Right lung (tissue), 10 donors: ENCODE measurements at places on chromosomes 6 and 20. TPM values are rescaled to one million over a fixed set of nuclear protein-coding genes. Genes with fewer than 3 reads are reported as not detected.

- DNase-seq: no peak
These were observed 301.8 kb downstream of the KIF16B start for GRCh38 chr20:16271450-16271849.

DNA sequence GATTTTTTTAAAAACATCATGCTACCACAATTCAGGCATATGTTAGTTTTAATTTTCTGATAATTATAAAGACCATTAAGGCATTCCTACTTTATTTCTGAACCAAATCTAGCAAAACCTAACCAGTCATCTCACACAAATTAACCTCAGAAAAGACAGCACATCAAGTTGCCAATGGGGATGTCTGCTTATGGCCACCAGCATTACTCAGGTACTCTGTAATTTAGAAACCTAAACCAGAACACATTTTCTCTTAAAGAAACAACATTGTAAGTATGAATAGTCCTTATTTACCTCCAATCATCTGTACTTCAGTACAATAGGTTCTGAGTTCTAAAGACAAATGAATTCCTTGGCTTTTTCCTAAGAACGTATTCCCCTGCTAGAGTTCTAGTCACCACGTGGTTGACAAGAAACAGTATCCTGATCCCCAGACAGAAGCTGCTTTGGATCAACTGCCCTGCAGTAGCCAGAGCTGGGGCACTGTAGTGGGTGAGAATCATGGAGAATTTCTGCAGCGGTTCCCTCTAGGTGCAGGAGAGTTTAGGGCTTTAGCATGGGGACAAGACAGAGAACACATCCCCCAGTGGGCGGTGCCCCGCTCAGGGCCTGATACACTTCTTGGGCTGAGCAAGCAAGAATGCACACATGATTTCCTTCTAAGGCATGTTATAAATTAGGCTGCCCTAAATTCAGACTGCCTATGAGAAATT is 15.4 kb downstream of the GCLC start:
- DNase-seq: no peak

DNA sequence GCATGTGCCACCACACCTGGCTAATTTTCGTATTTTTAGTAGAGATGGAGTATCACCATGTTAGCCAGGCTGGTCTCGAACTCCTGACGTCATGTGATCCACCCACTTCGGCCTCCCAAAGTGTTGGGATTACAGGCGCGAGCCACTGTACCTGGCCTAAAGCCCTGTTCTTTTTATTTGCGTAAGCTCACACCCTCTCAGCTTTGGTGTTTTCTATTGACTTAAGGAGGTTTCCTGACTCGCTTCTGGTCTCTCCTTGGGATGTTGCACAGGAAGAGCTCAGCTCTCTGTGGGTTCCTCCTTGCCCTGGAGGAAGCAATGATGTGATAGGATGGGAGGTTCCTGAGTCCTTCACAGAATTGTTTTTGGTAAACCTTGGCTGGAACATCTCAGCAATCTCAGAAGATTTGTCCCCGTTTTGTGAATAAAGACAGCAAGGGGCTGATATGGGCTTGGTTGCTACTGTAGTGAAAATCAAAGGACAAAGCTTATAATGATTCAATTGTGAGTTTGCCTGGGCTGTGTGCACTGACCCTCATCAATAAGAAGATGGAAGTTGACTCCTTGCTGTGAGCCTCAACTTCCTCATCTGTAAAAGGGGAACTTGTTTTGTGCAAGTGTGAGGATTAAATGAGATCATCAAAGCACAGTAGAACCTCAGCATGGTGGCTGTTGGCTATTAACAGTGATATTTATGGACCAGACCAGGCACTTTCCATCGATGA is 27.0 kb downstream of the TOX2 start:
- DNase-seq: no peak

GRCh38 chr6:14674867-14675648 is 557.5 kb downstream of the CD83 start:
- DNase-seq: no peak

Gene SLC22A1
- polyA plus RNA-seq: 0.31 TPM

DNA sequence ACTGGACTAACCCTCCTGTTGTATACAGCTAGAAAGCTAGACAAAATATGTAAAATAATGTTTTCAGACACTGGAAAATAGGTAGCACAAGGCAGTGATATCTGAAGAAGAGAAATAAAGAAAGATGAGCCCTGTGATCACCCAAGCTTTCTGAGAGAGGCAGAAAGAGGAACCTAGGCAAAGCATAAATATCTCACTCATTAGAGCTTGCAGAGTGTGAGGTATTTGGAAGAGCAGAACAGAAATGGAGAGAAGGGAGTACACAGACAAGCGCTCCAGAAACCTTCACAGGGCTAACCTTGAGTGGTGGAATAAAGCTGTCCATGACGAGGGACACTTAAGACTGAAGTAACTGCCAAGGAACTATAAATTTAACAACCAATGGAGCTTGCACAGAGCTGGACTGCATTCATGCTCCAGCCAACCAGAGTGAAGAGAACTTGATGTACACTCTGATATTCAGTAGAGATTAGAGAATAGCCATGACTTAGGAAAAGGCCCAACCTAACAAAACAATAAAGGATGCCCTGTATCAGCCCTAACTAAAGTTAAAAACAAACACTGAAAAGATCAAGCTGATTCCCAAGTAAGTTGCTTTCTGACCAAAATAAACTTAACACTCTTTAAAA is 280.9 kb upstream of the STXBP5 start:
- no peak for DNase-seq

DNA sequence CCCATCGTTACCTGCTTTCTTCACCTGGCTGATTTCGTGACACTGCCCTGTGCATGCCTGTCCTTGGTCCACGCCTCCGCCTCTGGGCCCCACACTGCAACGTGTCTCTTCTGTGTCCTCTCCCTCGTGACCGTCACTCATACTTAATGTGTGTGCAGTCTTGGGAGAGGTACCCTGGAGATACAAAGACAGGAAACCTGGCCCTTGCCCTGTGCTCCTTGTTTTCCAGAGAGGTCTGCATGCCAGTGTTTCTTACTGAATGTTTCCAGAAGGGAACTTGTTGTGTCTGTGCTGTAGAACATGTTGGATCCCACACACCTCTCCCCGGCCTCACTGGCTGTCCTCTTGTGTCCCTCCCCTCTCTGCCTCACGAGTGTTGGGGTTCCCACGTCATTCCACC is 45.8 kb downstream of the SNX9 start:
- no peak for DNase-seq
